ENCODE measurements at places on chromosomes 11 and 22.

DNA sequence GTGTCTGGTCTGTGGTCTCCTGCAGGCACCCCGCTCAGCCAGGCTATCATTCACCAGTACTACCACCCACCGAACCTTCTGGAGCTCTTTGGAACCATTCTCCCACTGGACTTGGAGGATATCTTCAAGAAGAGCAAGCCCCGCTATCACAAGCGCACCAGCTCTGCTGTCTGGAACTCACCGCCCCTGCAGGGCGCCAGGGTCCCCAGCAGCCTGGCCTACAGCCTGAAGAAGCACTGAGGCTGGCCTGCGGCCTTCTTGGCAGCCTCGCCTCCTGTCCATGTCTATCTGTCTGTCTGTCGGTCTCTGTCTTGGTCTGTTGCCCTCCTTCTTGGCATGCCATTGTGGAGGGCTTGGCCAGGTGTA is 27.9 kb downstream of the INCENP start:
- DNase-seq, result no peak

DNA sequence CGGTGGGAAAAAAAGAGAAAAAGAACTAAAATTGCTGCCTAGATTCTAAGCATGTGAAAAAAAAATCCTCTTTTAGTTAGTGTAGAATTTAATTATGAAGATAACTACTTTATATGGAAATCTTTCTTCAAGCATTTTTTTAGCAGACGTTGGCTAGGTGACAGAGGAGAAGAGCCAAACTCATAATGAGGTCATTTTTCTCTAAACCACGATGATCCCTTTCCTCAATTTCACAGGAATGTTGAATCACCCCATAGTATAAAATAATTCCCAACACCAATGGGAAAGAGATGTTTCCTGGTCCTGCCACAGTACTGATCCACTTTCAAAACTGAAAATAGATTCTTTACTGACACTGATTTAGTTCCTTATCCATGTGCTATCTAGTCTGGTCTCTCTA is 319.8 kb downstream of the DLG2 start:
- DNase-seq, result no peak

DNA sequence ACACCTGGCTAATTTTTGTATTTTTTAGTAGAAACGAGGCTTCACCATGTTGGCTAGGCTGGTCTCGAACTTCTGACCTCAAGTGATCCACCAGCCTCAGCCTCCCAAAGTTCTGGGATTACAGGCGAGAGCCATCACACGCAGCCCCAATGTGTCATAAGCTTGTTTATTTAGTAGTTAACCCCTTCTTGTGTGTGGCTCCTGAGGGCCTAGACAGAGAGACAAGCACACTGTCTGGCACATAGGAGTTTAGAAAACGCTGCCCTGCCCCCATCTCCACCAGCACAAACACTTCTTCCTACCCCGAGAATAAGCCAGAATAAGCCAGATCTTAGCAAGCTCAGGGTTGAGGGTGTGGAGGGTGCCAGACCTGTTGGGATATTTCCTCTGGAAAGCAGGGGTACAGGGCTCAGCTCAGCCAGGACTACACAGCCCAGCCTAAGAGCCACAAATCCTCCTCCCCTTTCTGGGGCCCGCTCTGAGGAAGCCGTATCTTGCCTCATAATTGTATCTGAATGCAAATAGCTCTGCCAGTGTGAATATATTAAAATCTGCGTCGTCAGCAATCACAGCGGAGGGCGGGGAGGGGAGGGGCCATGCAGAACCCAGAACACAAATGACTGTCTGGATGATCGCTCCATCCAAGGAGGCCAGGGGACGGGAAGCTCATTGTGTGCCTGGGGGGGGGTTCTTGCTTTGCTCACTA is 247.3 kb downstream of the MN1 start:
- no peak for DNase-seq

DNA sequence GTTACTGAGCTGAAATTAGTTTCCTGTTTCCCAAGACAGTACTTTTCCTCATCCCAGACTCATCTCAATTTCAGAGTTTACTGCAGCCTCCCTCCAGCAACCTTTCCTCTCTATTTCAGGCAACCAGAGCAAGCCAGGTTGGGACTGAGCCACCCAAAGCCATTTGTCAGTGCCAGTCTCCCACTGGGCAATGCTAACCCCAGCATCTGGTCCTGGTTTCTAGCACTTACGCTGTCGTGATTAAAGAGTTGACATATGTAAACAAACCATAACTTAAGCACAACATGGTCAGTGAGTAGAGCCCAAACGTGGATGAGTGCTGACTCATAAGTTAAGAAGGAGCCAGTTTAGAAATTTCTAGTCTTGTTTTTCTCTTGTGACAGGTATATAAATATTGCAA is 119.6 kb upstream of the BLID start:
- DNase-seq, result peak; percentile 54

- no peak for DNase-seq
Observed at GRCh38 chr11:17630936-17631335, 83.9 kb downstream of the OTOG start.

GRCh38 chr11:131667566-131667965 is 297.2 kb downstream of the NTM start:
- DNase-seq, result no peak

DNA sequence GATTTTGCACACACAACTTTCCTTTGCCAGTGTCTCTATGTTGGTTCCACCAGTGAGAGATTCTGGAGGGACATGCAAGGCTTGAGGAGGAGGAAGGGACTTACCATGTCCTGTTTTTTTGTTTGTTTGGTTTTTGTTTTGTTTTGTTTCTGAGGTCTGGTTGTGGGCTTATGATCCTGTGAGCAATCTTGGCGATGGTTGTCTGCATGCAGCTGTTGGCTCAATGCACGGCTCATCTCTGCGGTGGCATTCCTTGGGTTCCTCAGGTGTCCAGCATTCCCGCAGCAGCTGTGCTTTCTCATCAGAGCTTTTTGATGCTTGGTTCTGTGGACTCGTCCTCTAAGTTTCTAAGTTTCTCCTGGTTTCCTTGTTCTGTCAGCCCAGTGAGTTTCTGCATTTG is 4.8 kb upstream of the NNMT start:
- DNase-seq, result no peak

DNA sequence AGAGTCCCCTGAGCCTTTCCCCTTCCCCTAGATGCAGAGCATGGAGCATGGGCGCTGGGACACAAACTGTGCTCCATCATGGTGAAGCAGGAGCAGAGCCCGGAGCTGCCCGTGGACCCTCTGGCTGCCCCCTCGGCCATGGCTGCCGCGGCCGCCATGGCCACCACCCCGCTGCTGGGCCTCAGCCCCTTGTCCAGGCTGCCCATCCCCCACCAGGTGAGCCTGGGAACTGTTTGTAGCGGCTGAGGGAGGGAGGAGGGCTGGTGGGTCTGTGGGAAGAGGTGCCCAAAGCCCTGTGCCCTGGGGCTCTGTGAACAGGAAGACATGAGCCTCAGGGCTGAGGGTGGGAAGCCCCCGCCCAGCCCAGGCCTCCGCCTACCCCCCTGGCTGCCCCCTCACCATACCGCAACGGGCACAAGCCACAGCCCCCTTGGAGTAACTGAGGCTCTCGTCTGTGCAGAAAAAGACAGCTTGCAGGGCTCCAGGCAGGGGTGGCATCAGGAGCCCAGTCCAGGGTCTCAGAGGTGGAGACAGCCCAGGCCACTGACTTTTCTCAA is 30.4 kb downstream of the CREB3L1 start:
- no peak for DNase-seq

DNA sequence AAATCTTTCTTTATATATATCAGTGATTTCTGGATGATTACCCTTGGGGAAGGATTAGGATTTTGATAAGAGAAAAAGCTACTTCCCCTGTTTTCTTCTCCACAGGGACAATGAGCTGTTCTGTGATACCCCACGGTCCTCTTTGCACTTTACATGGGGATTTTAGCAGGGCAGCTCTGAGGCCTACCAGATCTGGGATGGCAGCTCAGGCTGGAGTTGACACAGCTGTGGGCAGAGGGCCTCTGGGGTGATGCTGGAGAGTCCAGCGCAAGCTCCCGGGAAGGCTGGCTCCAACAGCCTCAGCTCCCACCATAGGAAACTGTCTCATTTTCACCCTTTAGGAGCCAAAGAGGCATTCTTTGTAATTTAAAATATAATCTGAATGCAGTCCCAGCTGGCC is 383.8 kb upstream of the NARS2 start:
- DNase-seq, result no peak
